ENCODE measurements at places on chromosomes 6 and 20.

GRCh38 chr6:4903751-4904370 lies 100.0 kb downstream of the RPP40 start:
- DNase-seq = no peak

DNA sequence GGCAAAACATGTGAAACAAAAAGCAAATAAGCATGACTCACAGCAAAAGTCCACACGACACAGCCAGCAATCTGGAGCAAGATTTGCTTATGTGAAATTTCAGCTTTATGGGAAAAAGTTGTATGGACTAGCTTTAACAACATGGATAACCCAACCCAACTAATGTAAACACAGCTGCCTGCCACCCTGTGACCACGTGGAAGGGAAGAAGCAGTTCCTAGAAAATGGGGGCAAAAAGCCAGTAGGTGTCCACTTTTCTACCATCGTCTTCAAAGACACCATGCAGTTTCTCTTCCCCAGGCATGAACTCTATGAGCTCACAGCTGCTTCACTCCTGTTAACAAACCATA lies 425.4 kb upstream of the RNF217 start:
- no peak for DNase-seq

DNA sequence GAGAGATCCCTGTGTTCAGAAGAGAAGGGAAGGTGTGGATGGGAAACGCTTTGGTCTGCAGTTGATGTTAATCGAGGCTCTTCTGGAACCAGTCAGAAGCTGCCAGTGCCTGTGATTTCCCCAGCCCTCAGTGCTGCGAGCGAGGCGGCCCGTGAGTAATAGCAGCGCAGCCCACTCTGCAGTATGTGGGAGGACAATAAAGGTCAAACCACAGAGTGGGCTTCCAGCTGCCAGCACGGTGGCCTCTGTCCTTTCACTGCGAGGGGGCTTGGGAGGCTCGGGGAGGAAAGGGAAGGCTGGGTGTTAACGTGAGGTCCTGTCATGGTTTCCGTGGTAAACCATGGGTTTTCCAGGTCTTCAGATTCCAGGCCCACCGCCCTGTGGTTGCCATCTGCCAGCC lies 32.3 kb upstream of the TAGAP start:
- DNase-seq = peak; percentile 48

DNA sequence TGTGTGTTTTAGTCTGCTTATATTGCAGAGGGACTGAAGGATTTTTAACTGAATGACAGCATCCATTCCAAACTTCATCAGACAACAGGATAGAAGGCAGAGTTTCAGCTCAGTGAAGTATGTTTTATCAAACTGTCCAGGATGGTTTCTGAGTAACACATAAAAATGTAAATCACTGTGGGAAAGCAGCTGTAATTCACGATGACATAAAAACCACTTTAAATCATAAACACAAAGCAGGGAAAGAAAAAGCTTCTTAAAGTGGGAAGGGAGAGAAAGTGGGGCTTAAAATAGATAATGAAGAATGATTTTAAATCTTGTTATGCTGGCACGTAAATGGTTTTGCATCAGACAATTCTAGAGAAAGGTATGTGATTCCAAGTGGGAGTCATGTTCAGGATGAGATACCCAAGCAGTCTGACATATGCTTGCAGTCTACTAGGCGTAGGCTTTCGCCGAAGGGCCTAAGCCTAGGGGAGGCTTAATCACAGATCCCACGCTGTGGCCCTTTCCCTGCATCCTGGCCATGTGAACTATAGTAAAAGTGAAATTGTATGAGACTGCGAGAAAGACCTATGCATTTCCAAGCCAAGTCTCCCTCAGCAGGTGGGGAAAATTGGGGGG lies 610.6 kb downstream of the PRKN start:
- DNase-seq = no peak

DNA sequence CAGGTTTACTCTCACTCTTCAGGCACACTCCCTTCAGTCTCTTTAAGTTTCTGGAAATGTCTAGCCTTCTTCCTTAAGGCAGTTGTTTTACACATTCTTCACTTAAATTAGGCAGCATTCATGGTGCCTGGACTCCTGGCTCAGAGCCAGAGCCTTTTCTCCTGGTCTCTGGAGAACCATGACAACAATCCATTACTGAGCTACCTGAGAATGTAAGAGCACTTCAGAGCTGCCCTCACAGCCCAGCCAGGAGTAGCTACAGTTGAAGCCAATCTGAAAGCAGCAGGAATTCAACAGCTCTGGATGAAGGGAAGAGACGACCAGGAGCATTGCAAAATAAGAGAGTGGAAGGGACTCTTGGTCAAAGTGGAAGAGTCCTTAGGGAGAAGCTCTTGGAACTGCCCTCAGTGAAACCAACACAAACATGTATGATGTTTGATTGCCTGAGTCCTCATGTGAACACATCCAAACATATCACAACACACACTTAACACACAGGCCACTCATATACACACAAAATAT lies 416.8 kb upstream of the SPTLC3 start:
- no peak for DNase-seq

DNA sequence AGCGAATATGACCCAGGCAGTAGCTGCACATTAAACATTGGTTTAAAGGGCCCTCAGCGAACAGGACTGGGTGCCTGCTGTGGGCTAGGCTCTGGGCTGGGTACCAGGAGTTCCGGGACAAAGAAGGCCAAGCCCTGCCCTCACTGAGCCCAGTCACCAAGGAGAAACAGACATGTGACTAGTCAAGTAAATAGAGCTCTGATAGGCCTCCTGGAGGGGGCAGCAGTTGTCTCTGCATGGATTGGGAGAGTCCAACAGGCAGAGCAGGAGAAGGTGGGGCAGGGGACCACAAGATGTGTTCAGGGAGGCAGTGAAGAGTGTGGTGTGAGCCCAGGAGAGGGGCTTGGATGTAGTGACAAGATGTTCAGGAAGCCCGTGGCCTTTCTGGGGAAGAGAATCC lies 3.1 kb downstream of the HM13 start:
- no peak for DNase-seq

DNA sequence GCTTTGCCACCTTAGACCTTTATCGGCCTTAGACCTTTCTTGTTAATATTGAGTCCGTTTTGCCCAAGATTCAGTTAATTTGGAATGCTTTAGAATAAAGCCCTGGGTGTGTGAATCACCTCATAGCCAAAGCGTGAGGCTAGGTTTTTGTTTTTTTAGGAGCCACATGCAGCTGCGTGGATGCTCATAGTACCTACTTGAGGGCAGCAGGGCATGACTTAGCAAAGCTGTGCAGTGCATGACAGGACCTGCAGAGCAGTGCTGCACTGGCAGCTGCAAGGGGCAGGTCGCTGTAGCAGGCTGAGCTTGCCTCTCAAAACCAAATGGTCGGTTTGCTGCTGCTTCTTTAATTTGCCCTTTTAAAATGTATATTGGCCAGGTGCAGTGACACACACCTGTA lies 116.1 kb downstream of the JAG1 start:
- no peak for DNase-seq

DNA sequence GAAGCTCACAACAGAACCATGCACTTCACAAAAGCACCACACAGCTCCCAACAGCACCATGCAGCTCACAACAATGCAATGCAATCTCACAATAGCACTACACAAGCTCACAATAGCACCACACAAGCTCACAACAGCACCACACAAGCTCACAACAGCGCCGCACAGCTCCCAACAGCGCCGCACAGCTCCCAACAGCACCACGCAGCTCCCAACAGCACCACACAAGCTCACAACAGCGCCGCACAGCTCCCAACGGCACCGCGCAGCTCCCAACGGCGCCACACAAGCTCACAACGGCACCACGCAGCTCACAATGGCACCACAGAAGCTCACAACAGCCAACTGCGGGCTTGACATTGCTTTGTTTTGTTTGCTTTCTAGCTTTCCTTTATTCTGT lies 198.1 kb downstream of the DLL1 start:
- no peak for DNase-seq
